ENCODE measurements at places on chromosomes 2 and 18. TPM values are rescaled to one million over a fixed set of nuclear protein-coding genes. Genes with fewer than 3 reads are reported as not detected.

GRCh38 chr2:53998834-53999233, 28.0 kb upstream of the PSME4 start:
- no peak for DNase-seq

The MATN3 gene
- total RNA-seq, result 0.82 TPM

- peak; percentile 6 for DNase-seq
Observed at GRCh38 chr2:109457366-109457765, 156.4 kb downstream of the SEPTIN10 start.

- DNase-seq, result peak; percentile 69
Observed at GRCh38 chr2:217274578-217274977, 414.7 kb upstream of the TNP1 start.

DNA sequence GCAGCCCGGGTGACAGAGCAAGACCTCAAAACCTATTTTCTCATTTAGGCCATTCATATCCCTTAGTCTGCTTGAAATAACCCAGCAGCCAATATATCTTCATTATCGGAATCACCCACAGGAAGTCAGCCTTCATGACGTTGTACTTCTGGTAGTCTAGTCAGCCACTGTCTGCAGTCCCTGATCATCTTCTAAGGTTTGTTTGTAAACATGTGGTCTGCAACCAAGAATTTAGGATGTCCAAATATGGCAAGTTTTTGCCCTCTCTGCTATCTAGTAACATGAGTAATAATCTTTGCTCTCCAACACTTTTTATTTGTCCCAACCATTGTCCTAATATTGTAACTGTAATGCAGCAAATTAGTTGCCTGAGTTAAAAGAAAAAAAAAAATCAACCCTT, 92.5 kb downstream of the PRPF40A start:
- no peak for DNase-seq

DNA sequence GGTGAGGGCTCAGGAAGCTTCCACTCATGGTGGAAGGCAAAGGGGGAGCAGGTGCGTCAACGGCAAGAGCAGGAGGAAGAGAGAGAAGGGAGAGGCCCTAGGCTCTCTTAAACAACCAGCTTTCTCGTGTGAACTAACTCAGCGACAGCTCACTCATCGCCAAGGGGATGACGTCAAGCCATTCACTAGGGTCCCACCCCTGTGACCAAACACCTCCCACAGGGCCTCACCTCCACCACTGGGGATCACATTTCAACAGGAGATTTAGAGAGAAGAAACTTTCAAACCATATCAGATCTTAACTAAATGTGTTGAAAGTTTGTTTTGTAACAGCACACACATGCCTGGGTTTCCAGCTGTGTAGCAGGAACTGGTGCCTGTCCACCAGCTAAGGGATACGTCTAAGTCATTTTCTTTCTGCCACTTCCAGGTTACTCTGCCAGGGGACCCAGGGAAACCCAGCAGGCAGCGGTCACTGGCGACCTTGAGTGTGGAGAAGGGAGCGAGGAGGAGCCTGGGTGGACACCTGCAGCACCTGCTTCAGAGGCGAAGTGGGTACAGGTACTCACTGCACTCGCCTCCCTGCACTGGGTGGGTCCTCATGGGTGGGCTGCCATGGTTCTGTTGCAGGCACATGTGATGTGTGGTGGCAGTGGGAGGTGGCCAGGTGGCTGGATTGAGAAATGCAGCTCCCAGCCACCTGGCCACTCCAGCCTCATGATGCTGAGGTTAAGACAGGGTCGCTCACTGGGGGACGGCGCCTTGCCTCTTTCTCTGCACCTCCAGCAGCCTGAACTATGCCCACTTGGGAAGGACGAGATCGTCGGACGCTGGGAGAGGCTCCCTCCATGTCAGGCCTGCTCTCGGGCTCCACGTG, 8.4 kb upstream of the GPC1 start:
- peak; percentile 45 for DNase-seq

The SERPINB11 gene
- not detected for total RNA-seq

- DNase-seq, result no peak
Observed at GRCh38 chr2:20327370-20327769, 23.3 kb downstream of the PUM2 start.

DNA sequence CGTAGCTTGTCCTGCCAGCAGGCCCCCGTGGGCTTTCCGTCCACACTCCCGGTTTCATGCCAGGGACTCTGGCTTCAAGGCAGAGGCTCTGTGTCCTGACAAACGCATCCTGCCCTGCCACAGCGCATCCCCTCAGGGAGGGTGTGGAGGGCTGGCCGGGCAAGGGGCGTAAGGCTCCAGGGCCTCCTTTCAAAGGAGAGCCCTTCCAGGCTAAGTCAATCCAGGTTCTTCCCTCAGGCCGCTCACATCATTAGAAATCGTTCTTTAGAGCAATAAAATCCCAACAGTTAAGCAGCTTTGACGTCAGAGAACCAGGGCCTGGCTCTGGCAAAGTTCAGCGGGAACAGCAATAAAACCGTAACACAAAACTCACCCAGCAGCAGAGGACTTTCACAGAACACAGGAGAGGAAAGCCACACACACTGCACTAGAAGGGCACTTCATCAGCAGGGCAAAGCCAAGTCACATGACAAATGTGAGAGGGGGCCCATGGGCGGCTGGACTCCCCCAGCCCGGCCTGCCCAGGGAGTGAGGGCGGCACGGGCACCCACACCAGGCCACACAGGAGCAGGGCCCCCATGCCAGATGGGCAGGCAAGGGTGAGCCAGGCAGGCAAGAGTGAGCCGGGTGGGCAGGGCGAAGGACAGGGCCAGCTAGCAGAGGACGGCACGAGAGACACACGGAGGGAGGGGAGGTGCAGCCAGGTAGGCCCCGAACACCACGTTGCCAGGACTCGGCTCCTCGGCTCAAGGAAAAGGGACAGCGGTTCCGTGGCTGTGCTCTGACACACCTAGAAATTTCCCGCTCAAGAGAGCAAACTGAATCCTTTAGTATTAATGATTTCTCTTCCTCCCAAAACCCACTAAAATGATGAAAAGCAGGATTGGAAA, 52.0 kb downstream of the HDAC4 start:
- peak; percentile 95 for DNase-seq

GRCh38 chr18:58632552-58632951, 3.7 kb upstream of the ALPK2 start:
- no peak for DNase-seq

The DDX18 gene
- total RNA-seq, result 33.0 TPM

- peak; percentile 50 for DNase-seq
Observed at GRCh38 chr2:240213476-240214421, 73.3 kb upstream of the OTOS start.

- DNase-seq, result no peak
Observed at GRCh38 chr2:19073522-19073921, 284.9 kb downstream of the OSR1 start.

DNA sequence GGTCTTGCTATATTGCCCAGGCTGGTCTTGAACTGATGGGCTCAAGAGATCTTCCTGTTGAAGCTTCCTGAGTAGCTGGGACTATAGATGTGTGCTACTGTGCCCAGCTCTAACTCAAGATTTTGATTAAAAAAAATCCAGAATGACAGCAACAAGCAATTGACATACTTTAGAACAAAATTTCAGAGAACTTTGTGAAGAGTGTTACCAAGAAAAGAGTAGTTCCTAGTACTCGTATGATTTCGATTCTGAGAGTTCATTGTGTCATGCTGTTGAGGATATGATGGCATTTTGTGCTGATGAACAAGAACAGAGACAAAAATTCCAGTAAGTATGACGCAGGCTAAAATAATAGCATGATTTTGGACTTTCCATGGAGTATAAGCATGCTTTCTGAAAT, 90.2 kb upstream of the TWSG1 start:
- no peak for DNase-seq

- DNase-seq, result no peak
Observed at GRCh38 chr18:33014060-33014796, 241.4 kb upstream of the KLHL14 start.

The ARHGAP28 gene
- total RNA-seq, result 4.3 TPM

The EPHA4 gene
- total RNA-seq, result 43.9 TPM

The ASXL3 gene
- 3.6 TPM for total RNA-seq

The KCNE4 gene
- 5.4 TPM for total RNA-seq

GRCh38 chr2:241274127-241274526, 41.3 kb downstream of the HDLBP start:
- no peak for DNase-seq

DNA sequence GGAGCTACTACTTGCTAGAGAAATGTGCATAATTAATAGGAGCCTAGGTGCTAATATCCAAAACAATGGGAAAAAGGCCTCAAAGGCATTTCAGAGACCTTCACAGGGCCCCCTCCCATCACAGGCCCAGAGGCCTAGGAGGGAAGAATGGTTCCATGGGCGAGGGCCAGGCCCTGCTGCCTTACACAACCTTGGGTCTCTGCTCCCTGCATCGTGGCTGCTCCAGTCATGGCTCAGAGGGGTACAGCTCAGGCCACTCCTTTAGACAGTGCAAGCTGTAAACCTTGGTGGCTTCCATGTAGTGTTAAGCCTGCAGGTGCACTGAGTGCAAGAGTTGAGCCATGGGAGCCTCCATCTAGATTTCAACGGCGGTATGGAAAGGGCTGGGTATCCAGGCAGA, 429.2 kb downstream of the FIGN start:
- DNase-seq, result no peak

GRCh38 chr18:61824733-61825363, 68.0 kb downstream of the RNF152 start:
- DNase-seq, result no peak

DNA sequence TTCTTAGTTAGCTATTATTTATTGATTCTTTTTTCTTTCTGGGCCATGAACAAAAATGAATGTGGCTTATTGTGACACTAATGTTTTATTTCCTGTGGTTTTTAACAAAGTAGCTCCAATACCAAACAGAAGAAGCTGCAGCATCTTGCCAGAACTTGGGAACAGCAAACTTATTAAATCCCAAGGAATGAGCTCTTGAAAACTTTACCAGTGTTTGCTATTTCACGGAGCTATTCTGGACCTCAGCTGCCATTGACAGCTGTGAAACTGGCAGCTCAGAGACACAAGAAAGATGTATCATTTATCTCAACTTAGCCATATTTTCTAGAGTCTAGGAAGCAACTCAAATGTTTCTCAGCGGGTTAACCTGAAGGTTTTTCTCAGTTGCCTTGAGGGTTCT, 91.0 kb upstream of the NEUROD1 start:
- DNase-seq, result no peak

DNA sequence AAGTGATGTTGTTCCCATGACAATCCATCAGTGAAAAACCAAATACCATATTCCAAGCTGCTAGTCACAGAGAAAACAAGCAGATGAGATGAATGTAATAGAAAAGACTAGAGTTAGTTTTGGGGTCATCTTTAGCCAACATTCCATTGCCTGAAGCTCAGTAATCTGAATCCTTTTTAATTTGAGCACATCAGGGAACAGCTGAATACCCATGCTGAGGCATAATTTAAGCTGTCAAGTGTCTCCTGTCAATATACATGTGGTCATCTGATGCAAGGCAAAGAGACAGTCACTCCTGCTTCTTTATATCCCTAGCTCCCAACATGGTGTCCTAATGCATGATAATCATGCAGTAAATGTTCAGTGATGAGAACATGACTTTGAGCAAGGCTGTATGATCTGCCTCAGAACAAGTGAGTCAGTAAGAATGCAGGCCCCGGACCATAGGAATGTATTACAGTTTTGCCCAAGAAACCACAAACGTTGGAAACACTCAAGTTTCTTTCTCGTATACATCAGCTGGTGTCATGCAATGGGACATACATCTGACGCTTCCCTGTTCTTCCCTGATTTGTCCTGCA, 48.0 kb downstream of the CDK15 start:
- no peak for DNase-seq

GRCh38 chr2:96501471-96501874, 3.7 kb downstream of the NEURL3 start:
- no peak for DNase-seq

DNA sequence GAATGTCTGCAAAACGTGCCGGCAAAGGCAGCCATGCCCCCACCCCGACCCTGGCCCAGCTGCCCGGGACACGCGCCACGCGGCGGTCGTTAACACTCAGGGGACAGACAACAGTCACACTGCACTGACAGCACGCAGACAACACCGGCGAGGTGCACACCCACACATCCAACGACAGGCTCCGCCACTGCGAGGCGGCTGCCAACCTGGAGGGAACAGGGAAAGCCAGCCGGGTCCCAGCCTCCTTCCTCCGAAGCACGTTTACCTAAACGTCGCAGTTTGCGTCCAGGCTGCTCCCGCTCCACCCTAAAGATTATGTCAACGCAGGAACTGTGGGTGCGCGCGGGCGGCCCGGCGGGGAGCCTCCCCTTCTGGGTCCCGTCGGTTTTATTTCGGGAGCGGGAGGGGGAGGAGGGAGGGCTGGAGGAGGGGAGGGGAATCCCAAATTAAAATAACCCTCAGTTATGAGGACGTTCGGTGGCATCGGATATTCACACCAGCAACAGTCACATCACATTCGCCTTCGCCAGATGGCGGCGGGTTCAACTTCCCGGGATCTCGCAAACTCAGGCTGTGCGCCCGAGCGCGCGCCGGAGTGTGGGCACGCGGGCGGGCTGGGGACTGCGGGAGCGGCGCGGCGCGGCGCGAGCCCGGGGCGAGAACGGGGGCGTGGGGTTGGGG, 644 bp downstream of the PTGR3 start:
- peak; percentile 82 for DNase-seq

- DNase-seq, result no peak
Observed at GRCh38 chr18:46719388-46719787, 37.5 kb downstream of the ST8SIA5 start.

Data from sigmoid colon (tissue), 7 donors.